ENCODE measurements at places on chromosomes 13 and 19. TPM values are rescaled to one million over a fixed set of nuclear protein-coding genes. Genes with fewer than 3 reads are reported as not detected.

- DNase-seq: no peak
Measured at GRCh38 chr13:47553329-47553977, 447.6 kb downstream of the SUCLA2 start.

Gene NBEA
- 20.8 TPM for total RNA-seq

GRCh38 chr19:7521551-7522071 is 813 bp upstream of the MCOLN1 start:
- DNase-seq: no peak

GRCh38 chr13:21010621-21011020 is 50.8 kb downstream of the LATS2 start:
- no peak for DNase-seq

DNA sequence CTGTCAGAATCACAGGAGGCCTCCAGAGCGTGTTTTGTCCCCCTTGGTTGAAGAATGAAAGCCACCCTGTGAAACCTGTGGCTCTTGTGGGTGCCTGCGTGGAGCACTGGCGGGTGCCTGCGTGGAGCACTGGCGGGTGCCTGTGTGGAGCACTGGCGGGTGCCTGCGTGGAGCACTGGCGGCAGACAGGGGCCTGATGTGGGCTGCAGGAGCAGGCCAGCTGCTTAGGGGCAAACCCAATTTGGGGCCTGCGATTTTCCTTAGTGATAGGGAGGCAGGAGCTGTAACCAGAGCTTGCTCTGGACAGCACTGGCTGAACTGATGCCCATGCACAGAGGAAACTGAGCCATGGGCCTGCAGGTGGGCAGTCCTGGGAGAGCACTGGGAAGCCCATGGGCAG is 24.3 kb downstream of the ARHGEF7 start:
- DNase-seq: no peak

DNA sequence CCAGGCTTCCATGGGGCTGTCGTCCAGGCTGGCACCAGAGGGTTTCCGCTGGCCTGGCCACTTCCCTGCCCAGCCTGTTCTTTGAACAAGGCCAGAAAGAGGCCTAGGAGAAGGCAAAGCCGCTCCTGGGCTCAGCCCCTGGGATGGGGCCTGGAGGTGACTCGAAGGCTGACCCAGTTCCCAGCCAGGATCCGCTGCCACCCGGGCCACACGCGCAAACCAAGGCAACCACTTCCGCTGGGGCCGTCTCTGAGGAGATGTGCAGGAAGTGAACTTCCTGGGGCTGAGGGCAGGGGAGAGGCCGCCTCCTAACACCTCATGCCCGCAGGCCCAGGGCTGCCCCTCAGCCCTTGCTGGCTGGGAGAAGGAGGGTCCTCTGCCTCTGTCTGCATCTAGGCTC is 15.2 kb downstream of the PLEKHF1 start:
- DNase-seq: peak; percentile 57

DNA sequence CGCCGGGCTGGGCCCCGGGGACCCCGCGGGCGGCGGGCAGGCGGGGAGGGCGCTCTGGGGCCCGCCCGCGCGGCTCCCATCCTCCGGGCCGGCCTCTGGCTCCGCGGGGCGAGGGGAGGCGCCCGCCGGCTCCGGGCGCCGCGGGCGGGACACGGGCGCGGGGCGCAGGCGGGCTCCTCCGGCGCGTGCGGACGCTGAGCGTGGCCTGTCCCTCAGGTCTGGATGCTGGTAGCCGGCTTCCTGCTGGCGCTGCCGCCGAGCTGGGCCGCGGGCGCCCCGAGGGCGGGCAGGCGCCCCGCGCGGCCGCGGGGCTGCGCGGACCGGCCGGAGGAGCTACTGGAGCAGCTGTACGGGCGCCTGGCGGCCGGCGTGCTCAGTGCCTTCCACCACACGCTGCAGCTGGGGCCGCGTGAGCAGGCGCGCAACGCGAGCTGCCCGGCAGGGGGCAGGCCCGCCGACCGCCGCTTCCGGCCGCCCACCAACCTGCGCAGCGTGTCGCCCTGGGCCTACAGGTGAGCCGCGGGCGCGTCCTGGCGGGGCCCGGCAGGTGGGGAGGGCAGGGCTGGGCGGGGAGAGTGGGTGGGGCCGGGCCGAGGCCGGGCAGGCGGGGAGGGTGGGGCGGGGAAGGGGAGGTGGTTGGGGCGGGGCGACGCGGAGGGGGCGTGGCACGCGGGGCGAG is 420 bp downstream of the IL17D start:
- DNase-seq: peak; percentile 81

Gene RYR1
- 3.0 TPM for total RNA-seq

DNA sequence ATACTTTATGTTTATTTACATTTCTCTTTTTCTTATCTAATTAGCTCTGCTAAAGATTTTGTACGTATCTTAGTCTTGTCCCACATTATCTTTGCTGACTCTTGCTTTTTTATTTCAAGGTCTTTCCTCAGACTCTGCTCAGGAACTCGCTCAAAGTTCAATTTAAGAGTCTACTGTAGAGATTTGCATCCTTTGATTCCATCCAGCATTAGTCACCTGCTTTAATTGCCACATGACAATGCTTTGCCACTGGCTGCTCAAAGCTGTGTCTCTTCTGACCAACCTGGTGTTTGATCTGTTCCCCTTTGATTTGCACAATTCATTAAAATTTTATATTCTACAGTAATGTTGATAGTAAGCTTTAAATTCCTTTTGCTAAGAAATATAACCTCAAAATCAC is 157.9 kb upstream of the FREM2 start:
- no peak for DNase-seq

DNA sequence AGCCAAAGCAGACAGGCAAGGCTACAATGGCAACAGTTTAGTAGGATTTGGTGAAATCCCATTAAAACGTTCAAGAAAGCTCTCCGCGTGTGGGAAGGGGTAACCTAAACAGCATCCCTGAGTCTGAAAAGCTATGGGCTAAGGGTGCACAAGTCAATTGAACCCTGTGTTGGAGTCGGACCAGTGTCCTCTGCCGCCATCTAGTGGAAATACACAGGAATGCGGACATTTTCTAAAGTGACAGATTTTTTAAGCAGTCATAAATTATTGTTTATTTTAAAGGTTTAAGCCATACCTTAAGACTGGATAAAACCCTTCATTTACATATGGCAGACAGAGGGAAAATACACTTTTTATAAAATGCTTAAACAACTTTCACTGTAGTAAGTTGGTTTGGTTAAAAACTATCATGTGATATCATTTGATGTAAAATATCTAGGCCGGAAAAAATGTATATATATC is 26.5 kb upstream of the LSM14A start:
- DNase-seq: peak; percentile 33

DNA sequence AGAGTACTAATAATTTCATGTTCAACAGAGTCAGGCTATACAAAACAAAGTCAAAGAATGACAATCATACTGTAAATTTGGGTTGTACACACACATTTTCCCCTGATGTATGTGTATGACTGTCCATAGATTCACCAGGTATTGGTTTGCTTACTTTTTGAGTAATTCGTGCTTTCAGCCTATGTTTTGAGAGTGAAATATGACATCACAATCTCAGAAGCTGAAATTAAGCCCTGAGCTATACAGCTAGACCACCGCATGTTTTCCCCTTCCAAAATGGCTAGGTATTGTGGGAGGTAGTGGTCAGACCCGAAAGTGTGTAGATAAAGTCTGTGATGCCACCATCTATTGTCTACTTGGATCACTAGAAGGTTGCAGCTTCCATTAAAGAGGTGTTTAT is 102.8 kb downstream of the KATNAL1 start:
- no peak for DNase-seq

DNA sequence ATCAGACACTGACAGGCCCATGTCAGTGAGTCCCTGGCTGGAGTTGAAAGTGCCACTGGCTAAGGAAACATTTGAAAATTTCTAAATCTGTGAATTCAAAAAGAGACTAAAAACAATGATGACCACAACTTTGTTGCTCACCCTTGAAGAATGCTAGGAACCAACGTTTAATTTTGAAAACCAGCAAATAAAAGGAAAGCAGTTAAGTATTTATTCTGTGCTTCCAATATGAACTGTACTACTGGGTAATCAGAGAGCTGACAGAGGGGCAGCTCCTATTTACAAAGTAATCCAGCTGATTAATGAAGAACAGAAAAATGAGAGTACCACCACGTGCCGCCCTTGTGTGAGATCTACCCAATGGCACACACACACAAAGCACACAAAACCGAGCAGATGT is 44.7 kb upstream of the LATS2 start:
- DNase-seq: no peak

GRCh38 chr19:41525989-41526388 is 50.0 kb upstream of the CEACAM21 start:
- DNase-seq: no peak

Gene VSIG10L
- total RNA-seq: 1.5 TPM

DNA sequence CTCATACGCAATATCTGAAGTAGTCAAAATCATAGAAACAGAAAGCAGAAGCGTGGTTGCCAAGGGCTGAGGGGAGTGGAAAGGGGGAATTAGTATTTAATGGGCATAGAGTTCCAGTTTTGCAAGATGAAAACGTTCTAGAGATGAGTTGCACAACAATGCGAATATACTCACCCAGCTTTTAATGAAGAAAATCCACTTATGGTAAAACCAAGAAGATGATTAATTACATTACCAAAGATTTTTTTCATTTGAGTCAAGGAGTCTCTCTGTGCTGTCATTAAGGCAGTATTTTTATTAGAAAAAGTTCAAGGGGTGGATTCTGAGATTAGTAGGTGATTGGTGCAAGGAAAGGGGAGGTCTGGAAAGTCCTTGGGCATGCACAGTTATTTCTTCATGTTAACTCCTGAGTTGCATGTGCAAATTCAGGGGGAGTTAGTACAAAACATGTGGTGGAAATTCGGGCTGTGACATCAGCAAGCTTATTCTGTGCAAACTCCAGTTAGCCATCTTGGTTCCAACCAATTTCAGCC is 6.9 kb upstream of the CBY2 start:
- no peak for DNase-seq

GRCh38 chr13:101763191-101763590 is 310.7 kb downstream of the ITGBL1 start:
- no peak for DNase-seq

Measured in left cardiac atrium (tissue), 4 donors.